GM12865 (cell line): ENCODE measurements at places on chromosomes 11 and 22.
A peak's percentile ranks its signal among the peaks of the same experiment; 100 is the strongest.

GRCh38 chr11:9895006-9895405 is 231.1 kb downstream of the SWAP70 start:
- no peak for DNase-seq

- DNase-seq = no peak
Observed at GRCh38 chr11:79864882-79865281, 424.1 kb upstream of the TENM4 start.

DNA sequence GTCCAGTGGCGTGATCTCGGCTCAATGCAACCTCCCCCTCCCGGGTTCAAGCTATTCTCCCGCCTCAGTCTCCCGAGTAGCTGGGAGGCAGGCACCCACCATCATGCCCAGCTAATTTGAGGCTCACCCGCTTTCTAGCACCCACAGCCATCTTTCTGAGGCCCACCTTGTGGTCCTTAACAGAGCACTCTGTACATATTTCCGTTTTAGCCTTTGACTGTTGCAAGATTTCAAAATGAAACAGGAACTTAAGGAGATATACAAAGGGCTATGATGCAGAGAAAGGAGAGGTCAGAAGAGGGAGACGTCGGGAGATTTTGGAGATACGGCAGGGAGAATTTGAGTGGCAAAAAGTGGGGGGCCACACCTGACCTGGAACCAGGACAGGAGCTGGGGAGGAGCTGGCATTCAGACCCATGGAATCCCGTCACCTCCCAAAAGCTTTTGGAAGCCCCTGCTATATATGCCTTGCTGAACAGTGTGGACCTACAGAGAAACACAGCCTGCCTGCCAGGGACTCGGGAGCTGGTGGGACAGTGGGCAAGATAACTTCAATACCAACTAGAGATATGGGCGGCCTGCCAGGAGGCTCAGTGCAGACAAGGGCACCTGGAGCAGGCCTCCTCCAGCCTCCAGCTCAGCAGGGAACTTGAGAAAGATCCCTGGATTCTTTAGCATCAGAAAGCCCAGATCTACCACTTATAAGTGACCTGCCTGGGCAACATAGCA is 8.0 kb upstream of the CLCF1 start:
- peak; percentile 62 for DNase-seq

- no peak for DNase-seq
Observed at GRCh38 chr11:16807306-16807705, 68.9 kb downstream of the C11orf58 start.

- no peak for DNase-seq
Observed at GRCh38 chr22:49935561-49935960, 17.1 kb downstream of the CRELD2 start.

- DNase-seq = no peak
Observed at GRCh38 chr22:26768952-26769351, 111.6 kb downstream of the MIAT start.

DNA sequence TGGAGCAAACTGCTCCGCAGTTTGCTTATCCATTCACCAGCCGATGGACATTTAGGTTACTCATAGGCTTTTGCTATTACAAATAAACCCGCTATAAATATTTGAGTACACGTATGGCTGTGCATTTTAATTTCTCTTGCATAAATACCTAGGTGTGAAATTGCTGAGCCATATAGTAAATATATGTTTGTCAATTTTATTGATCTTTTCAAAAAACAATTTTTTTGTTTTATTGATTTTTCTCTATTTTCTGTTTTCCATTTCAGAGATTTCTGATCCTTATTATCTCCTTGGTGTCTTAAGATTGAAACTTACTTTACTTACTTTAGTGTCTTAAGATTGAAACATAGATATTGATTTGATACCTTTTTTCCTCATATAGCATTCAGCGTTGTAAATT is 4.5 kb downstream of the ZNF74 start:
- no peak for DNase-seq

GRCh38 chr11:104136861-104137260 is 27.1 kb downstream of the PDGFD start:
- DNase-seq = no peak
